ENCODE measurements at places on chromosomes 4 and X. TPM values are rescaled to one million over a fixed set of nuclear protein-coding genes. Genes with fewer than 3 reads are reported as not detected.
A peak's percentile ranks its signal among the peaks of the same experiment; 100 is the strongest.

GRCh38 chrX:9456250-9457074 lies 8.4 kb upstream of the TBL1X start:
- no peak for DNase-seq

DNA sequence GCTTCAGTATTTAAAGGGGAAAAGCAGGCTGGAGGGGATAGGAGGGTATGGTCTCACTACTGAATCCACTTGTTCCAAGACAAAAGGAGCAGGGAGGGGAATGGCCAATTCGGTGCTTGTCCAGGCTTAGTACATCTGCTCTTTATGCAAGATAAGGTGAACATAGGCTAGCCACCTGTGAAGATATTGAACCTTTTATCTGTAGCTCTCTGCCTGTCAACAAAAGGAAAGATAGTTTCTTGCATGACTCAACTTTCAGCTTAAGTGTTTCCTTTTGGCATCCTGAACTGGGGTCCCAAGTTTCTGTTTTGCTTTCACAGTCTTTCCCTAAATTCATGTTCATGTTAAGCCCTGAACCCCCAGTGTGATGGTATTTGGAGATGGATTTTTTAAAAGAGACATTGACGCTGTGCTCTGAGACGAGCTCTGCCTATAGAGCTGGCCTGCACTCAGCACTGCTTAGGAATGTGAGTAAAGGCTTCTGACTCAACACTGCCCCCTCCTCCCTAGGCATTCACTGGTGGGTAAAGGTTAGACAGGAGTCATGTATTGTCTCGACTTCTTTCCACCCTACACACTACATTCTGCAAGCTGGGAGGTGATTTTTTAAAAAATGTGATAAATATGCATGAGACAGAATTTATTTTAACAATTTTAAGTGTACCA lies 28.2 kb downstream of the FAM149A start:
- DNase-seq, result peak; percentile 43

- no peak for DNase-seq
Measured at GRCh38 chrX:153681175-153681574, 6.6 kb upstream of the SLC6A8 start.

GRCh38 chr4:128513664-128514484 lies 226.3 kb upstream of the PGRMC2 start:
- no peak for DNase-seq

DNA sequence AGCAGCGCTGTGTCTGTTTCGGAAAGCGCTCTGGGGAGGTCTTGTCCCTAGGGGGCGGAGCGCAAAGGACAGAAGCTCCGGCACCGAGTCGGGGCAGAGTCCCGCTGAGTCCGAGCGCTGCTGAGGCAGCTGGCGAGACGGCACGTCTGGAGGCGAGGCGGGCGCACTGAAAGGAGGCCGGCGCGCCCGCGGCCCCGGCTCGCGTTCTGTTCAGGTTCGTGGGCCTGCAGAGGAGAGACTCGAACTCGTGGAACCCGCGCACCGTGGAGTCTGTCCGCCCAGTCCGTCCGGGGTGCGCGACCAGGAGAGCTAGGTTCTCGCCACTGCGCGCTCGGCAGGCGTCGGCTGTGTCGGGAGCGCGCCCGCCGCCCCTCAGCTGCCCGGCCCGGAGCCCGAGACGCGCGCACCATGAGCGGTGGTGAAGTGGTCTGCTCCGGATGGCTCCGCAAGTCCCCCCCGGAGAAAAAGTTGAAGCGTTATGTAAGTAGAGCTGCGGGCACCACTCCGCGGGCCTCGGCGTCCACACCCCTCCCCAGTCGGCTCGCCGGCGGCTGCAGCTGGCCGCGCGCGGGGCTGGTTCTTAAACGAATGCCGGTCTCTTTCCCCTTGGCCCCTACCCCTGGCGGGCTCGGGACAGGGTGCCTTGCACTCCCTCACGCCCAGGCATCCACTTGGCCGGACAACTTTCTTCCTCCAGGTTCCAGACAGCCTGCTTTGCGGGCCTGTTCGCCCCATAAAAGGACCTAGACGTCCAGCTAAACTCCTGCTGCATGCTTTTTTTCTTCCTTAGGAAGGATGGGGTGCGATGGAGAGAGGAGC lies at the start of gene GAB1:
TSS of gene GAB1 (plus strand) at position 96 of the 819 bp plus-strand sequence. CDS start at position 409, 313 bp downstream.
- peak; percentile 50 for DNase-seq

DNA sequence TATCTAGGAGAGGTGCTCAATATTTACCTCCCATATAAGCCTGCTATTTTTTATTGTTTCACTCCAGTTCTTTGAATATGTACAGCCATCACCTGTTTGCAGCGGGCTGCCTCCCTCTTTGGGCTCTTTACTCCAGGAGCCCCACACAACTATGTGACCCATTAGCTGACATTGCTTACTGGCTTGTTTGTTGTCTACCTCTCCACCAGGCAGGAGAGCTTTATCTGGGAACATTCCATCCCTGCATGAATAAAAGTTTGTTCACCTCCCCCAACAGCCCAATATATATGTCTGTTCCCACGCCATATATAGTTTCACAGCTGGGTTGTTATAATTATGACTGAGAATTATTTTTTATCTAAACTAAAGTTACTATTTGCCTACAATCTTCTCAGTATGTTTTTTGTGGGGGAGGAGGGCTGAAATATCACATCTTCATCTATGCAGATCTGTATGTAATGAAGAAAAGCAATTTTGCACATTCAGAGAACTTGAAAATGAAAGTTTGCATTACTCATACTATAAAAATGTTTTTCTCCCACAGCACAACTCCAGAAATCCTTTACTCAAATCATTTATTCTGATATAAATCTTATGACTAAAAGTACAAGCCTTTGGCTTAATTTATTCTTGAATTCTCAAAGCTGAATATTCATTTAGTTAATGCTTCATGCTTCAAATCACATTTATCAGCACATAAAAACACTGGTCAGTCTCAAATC lies 61.2 kb upstream of the DAPP1 start:
- DNase-seq, result peak; percentile 55

DNA sequence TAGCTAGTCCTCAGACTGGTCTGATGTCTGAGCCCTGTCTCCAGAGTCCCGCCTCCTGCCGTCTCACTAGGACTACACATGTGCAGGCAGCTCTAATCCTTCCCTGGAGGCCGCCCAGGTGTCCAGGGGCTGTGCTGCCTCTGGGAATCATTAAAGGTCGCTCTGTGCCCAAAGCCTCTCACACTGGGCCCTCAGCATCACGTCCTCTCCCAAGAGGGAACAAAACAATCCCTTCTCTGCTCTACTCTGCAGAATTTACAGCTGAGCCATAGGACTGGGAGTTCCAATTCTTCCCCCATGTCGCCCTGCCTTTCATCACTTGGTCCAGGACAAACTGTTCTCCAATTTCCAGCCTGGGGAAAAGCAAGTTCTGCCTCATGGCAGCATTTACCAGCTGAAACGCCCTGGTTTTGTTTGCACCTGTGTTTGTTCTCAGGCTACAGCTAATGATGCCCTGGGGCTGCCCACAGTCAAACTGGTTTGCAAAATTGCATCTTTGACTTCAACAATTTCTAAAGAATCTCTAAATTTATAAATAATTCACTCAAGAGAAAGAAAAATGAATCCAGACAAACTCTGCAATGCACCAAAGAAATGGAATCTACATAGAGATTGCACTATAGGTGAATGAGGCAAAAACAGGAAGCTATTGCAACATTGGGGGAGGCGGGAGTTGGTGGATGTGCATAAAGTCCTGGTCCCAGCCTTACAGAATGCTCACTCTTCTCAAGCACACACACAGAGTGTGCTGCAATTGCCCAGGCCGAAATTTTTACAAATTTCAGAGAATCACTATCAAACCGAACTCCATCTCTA lies 7.2 kb upstream of the MRFAP1 start:
- DNase-seq, result no peak

DNA sequence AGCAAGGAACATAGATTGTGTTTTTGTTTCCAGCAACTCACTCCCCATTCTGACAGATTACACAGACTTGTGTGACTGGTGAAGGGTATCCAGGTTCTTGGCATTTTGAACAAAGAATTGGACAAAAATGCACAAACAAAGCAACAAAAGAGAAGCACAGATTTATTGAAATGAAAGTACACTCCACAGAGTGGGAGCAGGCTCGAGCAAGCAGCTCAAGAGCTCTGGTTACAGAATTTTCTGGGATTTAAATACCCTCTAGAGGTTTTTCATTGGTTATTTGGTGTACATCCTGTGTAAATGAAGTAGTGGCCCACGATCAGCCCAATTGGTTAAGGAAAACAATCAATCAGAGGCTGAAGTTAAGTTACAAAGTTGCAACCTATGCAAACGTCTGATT lies 155.0 kb upstream of the JADE1 start:
- DNase-seq, result no peak

GRCh38 chr4:7651461-7651921 lies 216.8 kb upstream of the PSAPL1 start:
- DNase-seq, result no peak

Gene HTRA3
- not detected for total RNA-seq

Measured in A172 (cell line).